ENCODE measurements at places on chromosomes 13 and 19. TPM values are rescaled to one million over a fixed set of nuclear protein-coding genes. Genes with fewer than 3 reads are reported as not detected.

- no peaks in the 10 kb centered on the region for H3K27me3 ChIP-seq
- H3K4me3 ChIP-seq = no peak overlapping the region
- no peak overlapping the region for H3K27ac ChIP-seq
- DNase-seq = no peak
Observed at GRCh38 chr13:103130681-103131210, 64.5 kb upstream of the SLC10A2 start.

- no peak overlapping the region for H3K4me3 ChIP-seq
- DNase-seq = no peak
- no peaks in the 10 kb centered on the region for H3K4me1 ChIP-seq
- H3K27me3 ChIP-seq = no peaks in the 10 kb centered on the region
- no peaks in the 10 kb centered on the region for H3K36me3 ChIP-seq
Observed at GRCh38 chr13:64553411-64554129, 2676.6 kb downstream of the PCDH9 start.

The CSNK1G2 gene
- 64.5 TPM for total RNA-seq

The IGFL1 gene
- 0.35 TPM for total RNA-seq

DNA sequence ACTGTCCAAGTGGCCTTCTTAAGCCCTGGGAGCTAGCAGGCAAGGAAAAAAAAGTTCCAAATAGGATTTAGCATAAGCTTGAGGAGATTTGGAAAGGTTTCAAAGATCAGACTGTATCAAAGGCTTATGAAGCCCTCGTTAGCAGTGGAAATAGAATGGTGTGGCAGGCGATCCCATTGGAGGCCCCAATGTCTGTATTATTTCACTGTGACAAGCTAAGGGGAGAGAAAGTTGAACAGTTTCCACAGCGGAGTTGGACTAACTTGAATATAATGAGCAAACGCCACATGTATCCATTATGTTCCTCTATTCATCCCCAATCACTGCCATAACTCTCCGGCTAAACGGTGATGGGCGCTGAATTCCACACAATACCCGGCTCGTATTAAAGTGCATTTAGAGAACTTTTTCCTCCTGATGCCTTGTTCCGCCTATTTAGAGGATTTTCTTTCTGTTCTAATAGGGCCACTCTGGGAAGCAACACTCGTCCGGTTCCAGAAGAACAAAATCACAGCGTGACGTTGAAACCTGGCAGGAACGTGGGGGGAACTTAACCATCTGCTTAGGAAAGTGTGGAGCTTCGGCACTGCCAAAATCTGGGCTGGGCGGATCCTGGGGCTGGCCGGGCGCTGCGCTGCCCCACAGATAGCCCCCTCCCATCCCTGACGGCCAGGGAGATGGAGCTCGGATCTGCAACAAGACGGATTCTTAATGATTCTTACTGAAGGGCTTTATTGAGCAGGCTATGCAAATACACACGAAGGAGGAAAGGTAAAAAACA lies 1.0 kb upstream of the PCDH8 start:
- H3K27ac ChIP-seq = no peak overlapping the region
- no peak overlapping the region for H3K4me3 ChIP-seq
- DNase-seq = no peak

- no peak overlapping the region for H3K27ac ChIP-seq
- H3K27me3 ChIP-seq = no peaks in the 10 kb centered on the region
- H3K4me1 ChIP-seq = no peaks in the 10 kb centered on the region
- H3K36me3 ChIP-seq = no peaks in the 10 kb centered on the region
- DNase-seq = no peak
Observed at GRCh38 chr13:107993239-107993949, 221.9 kb downstream of the LIG4 start.

The RASAL3 gene
- 7.6 TPM for total RNA-seq

The ZNF266 gene
- total RNA-seq = 15.4 TPM

The CGB2 gene
- not detected for total RNA-seq

- no peak overlapping the region for H3K4me3 ChIP-seq
- H3K36me3 ChIP-seq = no peaks in the 10 kb centered on the region
- H3K4me1 ChIP-seq = no peaks in the 10 kb centered on the region
- peaks cover 27% of the 10 kb centered on the region for H3K27me3 ChIP-seq
Observed at GRCh38 chr13:26548205-26548765, 9.2 kb upstream of the WASF3 start.

DNA sequence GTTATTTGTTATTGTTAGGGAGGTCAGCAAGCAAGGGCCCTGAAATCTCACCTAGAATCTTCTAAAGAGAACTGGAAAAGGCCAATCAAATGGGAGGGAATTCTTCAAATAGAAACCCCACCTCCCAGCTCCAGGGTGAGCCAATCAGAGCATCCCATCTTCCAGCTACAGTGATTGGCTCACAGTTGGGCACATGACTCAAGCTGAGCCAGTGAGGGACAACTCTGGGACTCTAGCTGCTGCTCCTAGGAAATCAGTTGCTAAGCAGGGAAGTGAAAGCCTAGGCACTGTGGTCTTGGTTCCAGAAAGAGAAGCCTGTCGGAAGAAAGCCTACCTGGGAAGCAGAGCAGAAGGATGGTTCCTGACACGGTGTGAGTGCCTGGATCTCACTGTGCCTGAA lies 13.4 kb downstream of the TM6SF2 start:
- no peaks in the 10 kb centered on the region for H3K36me3 ChIP-seq
- no peak overlapping the region for H3K27ac ChIP-seq
- H3K27me3 ChIP-seq = peaks cover 96% of the 10 kb centered on the region

DNA sequence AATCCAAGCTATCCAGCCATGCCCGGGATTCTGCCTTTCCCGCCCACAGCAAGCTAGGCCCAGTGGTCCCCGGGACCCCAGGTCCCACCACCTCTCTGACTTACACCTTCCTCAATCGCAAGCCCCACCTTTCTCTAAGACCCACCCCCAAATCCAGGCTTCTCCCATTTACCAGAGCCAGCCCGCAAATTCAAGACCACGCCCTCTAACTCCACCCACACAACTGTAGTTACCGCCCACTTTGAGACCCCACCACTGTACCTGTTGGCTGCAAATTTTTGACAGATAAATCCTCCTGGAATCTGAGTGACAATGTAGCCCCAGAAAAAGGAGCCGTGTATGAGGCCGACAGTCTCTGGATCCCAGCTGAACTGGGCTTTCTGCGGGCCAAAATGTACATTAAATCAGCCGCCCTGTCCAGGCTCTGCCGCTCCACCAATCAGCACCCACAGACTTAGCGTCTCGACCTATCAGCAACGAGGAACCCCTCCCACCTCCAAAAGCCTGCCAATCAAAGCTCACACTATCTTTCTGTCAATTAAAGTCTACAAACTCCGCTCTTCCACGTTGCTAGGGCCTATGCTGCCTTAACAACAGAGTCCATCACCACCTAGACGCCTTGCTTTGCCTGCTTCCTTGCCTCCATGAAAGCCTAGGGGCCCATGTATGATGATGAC lies 6.3 kb downstream of the SLC17A7 start:
- DNase-seq = no peak
- peaks cover 100% of the 10 kb centered on the region for H3K27me3 ChIP-seq
- no peaks in the 10 kb centered on the region for H3K36me3 ChIP-seq
- H3K4me1 ChIP-seq = no peaks in the 10 kb centered on the region
- no peak overlapping the region for H3K27ac ChIP-seq
- H3K4me3 ChIP-seq = no peak overlapping the region

- no peaks in the 10 kb centered on the region for H3K4me1 ChIP-seq
- H3K27ac ChIP-seq = no peak overlapping the region
- DNase-seq = no peak
Observed at GRCh38 chr19:43623889-43624670, 4.7 kb upstream of the ZNF428 start.

- no peaks in the 10 kb centered on the region for H3K4me1 ChIP-seq
- H3K27ac ChIP-seq = no peak overlapping the region
- no peak for DNase-seq
- no peaks in the 10 kb centered on the region for H3K27me3 ChIP-seq
Observed at GRCh38 chr13:77741597-77741972, 44.1 kb downstream of the SLAIN1 start.

DNA sequence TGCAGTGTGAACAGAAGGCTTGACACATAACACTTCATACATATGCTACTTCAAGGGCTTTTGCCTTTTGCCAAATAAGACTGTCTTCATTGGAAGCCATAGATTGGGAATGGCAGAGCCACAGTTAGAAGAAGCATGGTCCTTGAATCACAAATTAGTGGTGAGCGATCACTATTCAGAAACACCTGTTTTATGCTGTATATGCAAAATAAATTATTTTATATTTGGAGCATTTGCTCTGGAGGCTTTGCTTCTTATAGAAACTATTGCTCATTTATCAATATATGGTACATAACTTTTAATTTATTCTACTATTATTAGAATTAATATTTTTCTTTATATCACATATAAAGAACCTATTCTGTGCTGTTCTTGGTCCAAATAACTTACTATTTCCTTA lies 270.4 kb upstream of the SPRY2 start:
- H3K4me3 ChIP-seq = no peak overlapping the region
- DNase-seq = no peak
- no peaks in the 10 kb centered on the region for H3K27me3 ChIP-seq
- no peak overlapping the region for H3K27ac ChIP-seq
- H3K36me3 ChIP-seq = no peaks in the 10 kb centered on the region

DNA sequence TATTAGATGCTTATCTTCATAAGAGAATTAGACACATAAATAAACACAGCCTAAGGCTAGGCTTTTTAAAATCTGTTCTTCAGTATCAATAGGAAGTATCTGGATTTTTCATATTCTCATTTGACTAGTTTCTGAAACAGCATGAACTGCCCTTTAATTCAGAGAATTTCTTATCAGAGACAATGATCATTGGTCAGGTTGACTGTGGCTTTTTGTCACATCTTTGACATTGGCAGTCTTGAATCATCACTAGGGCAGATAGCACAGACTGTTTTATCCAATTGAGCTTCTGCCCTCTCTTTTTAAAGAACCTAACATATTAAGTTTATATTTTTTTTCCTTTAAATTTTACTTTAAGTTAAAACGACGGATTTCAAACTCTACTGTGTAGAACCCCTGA lies 59.6 kb downstream of the DPY19L3 start:
- peaks cover 37% of the 10 kb centered on the region for H3K36me3 ChIP-seq
- DNase-seq = no peak
- H3K4me3 ChIP-seq = no peak overlapping the region
- no peaks in the 10 kb centered on the region for H3K27me3 ChIP-seq
- H3K27ac ChIP-seq = no peak overlapping the region

- peak overlapping the region; percentile 89 for H3K27ac ChIP-seq
- peaks cover 4% of the 10 kb centered on the region for H3K36me3 ChIP-seq
- no peak for DNase-seq
- H3K4me1 ChIP-seq = peaks cover 63% of the 10 kb centered on the region
- no peaks in the 10 kb centered on the region for H3K27me3 ChIP-seq
- peak overlapping the region; percentile 75 for H3K4me3 ChIP-seq
Observed at GRCh38 chr19:42281827-42282762, 13.0 kb downstream of the CIC start.

DNA sequence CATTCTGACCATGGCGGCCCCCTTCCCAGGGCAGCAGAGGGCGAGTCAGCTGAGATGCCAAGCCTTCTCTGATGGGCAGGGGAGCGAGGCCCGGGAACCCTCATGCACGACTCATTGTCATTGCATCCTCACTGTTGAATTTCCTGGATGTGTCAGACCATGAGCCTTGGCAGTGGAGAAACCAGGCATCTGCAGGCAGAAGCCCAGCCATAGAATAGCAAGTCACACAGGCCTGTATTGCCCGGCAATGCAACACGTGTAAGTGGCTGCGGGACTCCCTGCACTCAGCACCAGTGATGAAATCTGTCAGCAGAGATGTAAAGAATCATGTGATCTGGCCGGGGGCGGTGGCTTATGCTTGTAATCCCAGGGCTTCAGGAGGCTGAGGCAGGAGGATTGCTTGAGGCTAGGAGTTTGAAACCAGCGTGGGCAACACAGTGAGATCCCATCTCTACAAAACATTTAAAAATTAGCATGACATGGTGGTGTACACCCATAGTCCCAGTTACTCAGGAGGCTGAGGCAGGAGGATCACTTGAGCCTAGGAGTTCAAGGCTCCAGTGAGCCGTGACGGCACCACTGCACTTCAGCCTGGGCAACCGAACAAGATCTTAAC lies 199.7 kb downstream of the KATNAL1 start:
- H3K4me3 ChIP-seq = no peak overlapping the region
- no peaks in the 10 kb centered on the region for H3K36me3 ChIP-seq
- peak; percentile 61 for DNase-seq
- no peaks in the 10 kb centered on the region for H3K27me3 ChIP-seq

DNA sequence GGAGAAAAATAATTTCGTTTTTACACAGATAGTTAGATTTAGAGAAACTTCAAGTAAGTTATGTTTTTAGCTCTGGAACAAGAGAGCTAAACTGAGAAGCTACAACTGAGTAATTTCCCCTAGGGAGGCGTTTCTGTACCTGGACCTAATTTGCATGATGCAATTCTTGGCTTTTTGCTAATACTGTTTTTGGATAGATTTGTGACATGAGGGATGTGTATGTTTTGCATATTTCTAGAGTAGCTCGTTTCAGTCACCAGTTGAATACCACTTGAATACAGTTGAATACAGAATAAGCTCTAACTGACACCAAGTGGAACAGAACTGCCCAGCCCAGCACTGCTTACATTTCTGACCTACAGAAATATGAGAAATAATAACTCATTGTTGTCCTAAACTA lies 1227.9 kb upstream of the SPRY2 start:
- no peaks in the 10 kb centered on the region for H3K27me3 ChIP-seq
- no peak overlapping the region for H3K27ac ChIP-seq
- H3K36me3 ChIP-seq = no peaks in the 10 kb centered on the region
- no peaks in the 10 kb centered on the region for H3K4me1 ChIP-seq
- H3K4me3 ChIP-seq = no peak overlapping the region

GRCh38 chr19:19039901-19040300 lies 6.5 kb downstream of the ARMC6 start:
- H3K27me3 ChIP-seq = no peaks in the 10 kb centered on the region
- no peaks in the 10 kb centered on the region for H3K36me3 ChIP-seq
- H3K4me3 ChIP-seq = no peak overlapping the region

DNA sequence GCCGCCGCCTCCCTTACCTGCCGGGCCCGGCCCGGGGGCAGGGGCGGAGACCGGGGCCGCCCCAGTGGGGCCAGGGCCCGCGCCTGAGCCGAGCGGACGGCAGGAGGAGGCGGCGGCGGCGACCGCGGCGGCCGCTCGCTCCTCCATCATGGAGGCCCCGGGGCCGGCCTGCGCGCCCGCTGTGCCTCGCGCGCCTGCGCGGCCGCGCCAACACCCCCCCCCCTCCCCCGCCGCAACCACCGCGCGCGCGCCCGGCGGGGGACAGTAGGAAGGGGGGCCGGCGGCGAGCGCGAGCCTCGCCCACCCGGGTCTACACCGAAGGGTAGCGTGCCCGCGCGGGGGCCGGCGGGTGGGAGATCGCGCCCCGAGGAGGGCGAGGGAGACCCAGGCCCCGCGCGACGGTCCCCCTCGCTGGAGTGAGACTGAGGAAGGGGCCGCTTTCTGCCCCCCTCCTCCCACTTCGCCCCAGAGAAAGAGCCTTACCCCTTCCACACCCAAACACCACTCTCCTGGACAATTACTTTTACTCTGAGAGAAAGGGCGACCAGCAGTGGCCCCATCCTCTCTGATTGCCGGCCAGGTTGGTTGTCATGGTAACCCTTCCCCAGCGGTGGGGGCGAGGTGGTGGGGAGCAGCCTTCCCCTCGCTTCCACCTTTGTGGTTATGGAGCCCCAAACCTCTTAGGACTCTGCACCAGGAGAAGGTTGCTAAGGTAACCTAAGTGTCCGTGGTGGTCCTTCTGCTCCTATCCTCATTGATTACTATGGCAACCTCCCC lies at the start of gene STRN4:
STRN4 (minus strand) TSS at position 170 of the 777 bp plus-strand sequence; CDS start at position 150, 20 bp downstream.
- H3K4me1 ChIP-seq = peaks cover 5% of the 10 kb centered on the region
- H3K27me3 ChIP-seq = no peaks in the 10 kb centered on the region
- DNase-seq = peak; percentile 91

- no peak overlapping the region for H3K27ac ChIP-seq
- no peak for DNase-seq
- no peak overlapping the region for H3K4me3 ChIP-seq
- no peaks in the 10 kb centered on the region for H3K4me1 ChIP-seq
- peaks cover 54% of the 10 kb centered on the region for H3K27me3 ChIP-seq
Observed at GRCh38 chr19:54667217-54667616, 4.4 kb downstream of the LILRB4 start.

The IRGC gene
- not detected for total RNA-seq

The CACNG8 gene
- not detected for total RNA-seq
